Lung (tissue), 17 donors: ENCODE measurements at places on chromosomes 5 and 9. TPM values are rescaled to one million over a fixed set of nuclear protein-coding genes. Genes with fewer than 3 reads are reported as not detected.

The CACFD1 gene
- total RNA-seq, result 40.5 TPM

The TAF11L5 gene
- not detected for total RNA-seq

The GDA gene
- 0.61 TPM for total RNA-seq

The GCNT4 gene
- total RNA-seq, result 2.8 TPM

The KCNIP1 gene
- total RNA-seq, result 1.8 TPM

The FUT7 gene
- total RNA-seq, result 0.37 TPM

The MSX2 gene
- total RNA-seq, result 2.1 TPM

The ORM2 gene
- total RNA-seq, result 24.9 TPM

The F12 gene
- total RNA-seq, result not detected

The MSMP gene
- total RNA-seq, result not detected

The FBXO4 gene
- total RNA-seq, result 13.5 TPM

The C8G gene
- total RNA-seq, result 2.1 TPM

The CDH9 gene
- total RNA-seq, result not detected

The ADAMTSL1 gene
- 2.2 TPM for total RNA-seq
